NCI-H1436 treated with DMSO at 0.1 percent for 48 hours (cell line): ENCODE measurements at places on chromosomes 11 and 22.

GRCh38 chr22:20615021-20615420, 107.6 kb downstream of the MED15 start:
- no peak for DNase-seq

DNA sequence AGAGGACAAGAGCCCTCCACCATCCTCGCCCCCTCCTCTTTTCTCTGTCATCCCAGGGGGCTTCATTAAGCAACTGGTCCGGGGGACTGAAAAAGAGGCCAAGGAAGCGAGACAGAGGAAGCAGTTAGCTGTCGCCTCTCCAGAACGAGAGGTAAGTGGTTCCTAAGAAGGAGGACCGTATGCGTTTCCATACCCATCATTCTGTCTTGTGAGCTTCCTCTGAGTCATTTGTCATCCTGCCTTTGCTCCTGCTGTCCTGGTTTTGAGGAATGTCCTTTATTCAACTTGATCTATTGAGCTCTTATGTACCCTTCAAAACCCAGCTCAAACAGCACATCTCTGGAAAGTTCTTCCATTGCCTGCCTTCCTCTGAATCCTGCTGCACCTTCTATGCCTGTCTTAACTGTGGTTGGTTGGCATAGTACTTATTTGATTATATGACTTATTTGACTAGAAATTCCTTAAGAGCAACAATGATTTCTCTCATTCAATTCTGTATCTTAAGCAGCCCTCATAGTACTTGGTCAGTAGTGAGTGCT, 21.3 kb downstream of the MYO18B start:
- DNase-seq = no peak

DNA sequence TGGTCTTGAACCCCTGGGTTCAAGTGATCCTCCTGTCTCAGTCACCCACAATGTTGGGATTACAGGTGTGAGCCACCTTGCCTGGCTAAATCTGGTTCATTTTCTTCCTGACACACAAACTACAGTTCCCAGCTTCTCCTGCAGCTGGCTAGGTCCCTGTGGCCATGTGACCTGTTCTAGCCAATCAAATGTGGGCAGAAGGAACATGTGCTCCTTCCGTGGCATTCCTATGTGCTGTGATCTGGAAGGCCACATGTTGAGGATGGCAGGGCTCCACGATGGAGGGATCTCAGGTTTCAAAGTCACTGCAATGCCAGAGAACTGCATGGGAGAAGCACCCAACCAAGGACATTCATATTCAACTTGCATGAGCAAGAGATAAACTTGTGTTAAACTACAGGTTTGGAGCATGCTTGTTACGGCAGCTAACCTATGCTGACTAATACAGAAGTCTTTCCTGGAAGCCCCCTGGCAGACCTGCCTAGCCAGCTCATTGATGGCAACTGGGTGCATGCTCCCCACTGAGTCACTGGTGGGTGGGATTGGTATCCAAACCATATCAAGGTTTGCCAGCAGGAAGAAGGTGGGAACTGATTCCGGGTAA, 86.0 kb downstream of the RPS6KA4 start:
- no peak for DNase-seq

DNA sequence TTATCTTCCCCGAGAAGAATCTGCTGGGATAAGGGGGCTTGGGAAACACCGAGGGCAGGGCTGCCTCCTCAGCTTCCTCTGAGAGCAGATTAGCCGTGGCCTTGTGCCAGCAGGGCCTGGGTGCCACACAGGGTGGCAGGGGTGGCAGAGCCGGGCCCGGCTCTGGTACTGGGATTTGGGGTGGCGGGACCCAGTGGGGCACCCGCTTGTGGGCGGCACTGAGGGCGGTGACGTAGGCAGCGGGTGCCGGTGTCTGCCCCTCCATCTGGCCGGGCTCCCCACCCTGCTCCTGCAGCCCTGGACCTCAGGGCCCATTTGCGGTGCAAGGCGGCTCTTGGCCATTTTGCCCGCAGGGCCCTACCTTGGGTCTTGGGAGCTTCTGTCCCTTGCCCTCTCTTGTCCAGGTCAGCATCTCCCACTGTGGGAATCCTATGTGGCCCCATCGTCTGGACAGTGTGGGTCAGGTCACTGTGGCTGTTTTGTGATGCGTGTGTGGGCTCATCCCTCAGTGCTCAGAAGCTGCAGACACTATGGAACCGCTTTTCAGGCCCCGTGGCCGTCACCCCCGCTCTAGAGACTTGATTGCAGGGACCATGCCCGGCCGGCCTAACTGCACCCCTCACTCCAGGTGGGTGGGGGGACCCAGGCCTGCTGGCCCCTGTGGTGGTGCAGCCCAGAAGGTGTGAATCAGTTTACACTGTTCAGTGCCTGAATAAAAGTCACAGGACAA, 29.7 kb upstream of the KRTAP5-6 start:
- no peak for DNase-seq

GRCh38 chr11:26575946-26576345, 3.9 kb upstream of the MUC15 start:
- no peak for DNase-seq
